Diencephalon (tissue), 1 donor: ENCODE measurements at places on chromosomes 1 and 21. TPM values are rescaled to one million over a fixed set of nuclear protein-coding genes. Genes with fewer than 3 reads are reported as not detected.

PFKL gene
- total RNA-seq: 133 TPM

PSMA5 gene
- total RNA-seq: 42.9 TPM

C4BPA gene
- total RNA-seq: not detected

NEGR1 gene
- 149 TPM for total RNA-seq

C1orf105 gene
- total RNA-seq: not detected

CAPN2 gene
- total RNA-seq: 53.7 TPM

LCE1B gene
- not detected for total RNA-seq

ZMYND12 gene
- total RNA-seq: 1.6 TPM

RAVER2 gene
- total RNA-seq: 19.8 TPM

NADK gene
- 29.1 TPM for total RNA-seq

PLK3 gene
- total RNA-seq: 11.5 TPM

FMN2 gene
- 46.8 TPM for total RNA-seq

ADORA1 gene
- 29.8 TPM for total RNA-seq

DDAH1 gene
- total RNA-seq: 158 TPM

RBM11 gene
- total RNA-seq: 14.3 TPM

ANXA9 gene
- not detected for total RNA-seq

SOAT1 gene
- total RNA-seq: 18.7 TPM

MSH4 gene
- total RNA-seq: 1.6 TPM

TRIM63 gene
- total RNA-seq: not detected

KRTAP7-1 gene
- total RNA-seq: not detected

PLXNA2 gene
- total RNA-seq: 47.5 TPM

AGPAT3 gene
- 35.8 TPM for total RNA-seq

TNN gene
- 0.69 TPM for total RNA-seq

COL8A2 gene
- total RNA-seq: 2.1 TPM

UBL4B gene
- total RNA-seq: not detected
